Lung (tissue), 17 donors: ENCODE measurements at places on chromosomes 3 and 15. TPM values are rescaled to one million over a fixed set of nuclear protein-coding genes. Genes with fewer than 3 reads are reported as not detected.
A peak's percentile ranks its signal among the peaks of the same experiment; 100 is the strongest.

DNA sequence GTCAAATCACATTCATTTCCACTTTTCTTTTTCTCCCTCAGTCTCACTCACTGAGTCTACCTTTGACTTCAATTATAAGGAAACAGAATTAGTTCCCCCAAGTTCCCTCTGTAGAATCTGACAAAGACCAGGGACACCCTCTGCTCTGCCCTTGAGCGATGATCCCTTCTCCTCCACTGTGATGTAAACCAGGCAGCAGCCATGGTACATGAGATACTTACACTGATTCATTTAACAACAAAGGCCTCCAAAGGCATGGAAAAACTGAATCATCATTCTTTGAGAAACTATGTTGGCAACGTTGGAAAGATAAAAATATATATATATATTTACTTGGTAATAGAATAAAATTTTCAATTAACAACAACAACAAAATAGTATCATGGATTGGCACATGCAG lies 84.1 kb downstream of the P3H2 start:
- DNase-seq = no peak
- no peaks in the 10 kb centered on the region for H3K27me3 ChIP-seq
- no peak overlapping the region for H3K27ac ChIP-seq
- H3K36me3 ChIP-seq = no peaks in the 10 kb centered on the region
- no peak overlapping the region for H3K4me3 ChIP-seq

DNA sequence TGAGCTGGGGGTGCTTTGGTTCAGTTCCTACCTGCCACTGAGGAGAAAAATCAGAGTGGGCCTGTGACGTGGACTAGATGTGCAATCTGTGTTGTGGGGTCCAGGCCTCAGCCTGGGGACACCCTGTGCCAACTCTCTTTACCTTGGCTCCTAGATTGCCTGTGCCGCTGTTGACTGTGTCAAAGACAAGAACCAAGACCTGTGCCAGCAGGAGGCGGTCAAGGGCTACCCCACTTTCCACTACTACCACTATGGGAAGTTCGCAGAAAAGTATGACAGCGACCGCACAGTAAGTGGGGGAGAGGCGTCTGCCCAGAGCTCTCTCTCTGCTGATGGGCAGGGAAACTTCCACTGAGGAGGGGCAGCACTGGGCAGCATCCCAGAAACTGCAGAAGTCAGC lies 40.6 kb upstream of the SEC22A start:
- H3K27ac ChIP-seq = no peak overlapping the region
- DNase-seq = no peak
- H3K27me3 ChIP-seq = no peaks in the 10 kb centered on the region
- H3K4me1 ChIP-seq = no peaks in the 10 kb centered on the region
- H3K36me3 ChIP-seq = peaks cover 46% of the 10 kb centered on the region

DNA sequence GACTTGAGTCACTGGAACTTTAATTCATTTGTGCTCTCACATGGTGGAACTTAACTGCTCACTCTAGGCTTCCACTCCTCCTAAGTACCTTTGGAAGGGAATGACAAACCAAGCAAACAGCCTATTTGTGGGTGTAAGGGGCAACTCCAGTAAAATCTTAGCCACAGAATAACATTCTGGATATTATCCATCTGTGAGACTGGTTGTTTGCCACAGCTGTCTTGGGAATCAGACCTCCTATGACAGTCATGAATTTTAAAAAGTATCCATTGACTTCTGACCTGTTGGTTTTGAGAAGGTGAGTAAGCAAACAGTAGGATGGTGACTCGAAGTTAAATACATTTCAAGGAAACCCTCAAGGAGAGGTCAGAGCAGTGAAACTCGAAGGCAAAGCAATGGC lies 147.3 kb upstream of the CDIN1 start:
- H3K27me3 ChIP-seq = no peaks in the 10 kb centered on the region
- H3K4me1 ChIP-seq = no peaks in the 10 kb centered on the region
- no peak for DNase-seq
- H3K4me3 ChIP-seq = no peak overlapping the region
- no peaks in the 10 kb centered on the region for H3K36me3 ChIP-seq

- no peak for DNase-seq
- H3K27ac ChIP-seq = no peak overlapping the region
- H3K4me1 ChIP-seq = peaks cover 5% of the 10 kb centered on the region
- H3K36me3 ChIP-seq = no peaks in the 10 kb centered on the region
These were observed 141.6 kb downstream of the DNAJB8 start for GRCh38 chr3:128324911-128325592.

GRCh38 chr3:13008155-13008995 lies 64.9 kb downstream of the IQSEC1 start:
- no peaks in the 10 kb centered on the region for H3K36me3 ChIP-seq
- no peak overlapping the region for H3K4me3 ChIP-seq
- DNase-seq = no peak

BUB1B gene
- polyA plus RNA-seq = 2.3 TPM

GRCh38 chr3:150174179-150174578 lies 203.5 kb upstream of the PFN2 start:
- H3K27me3 ChIP-seq = no peaks in the 10 kb centered on the region
- H3K4me3 ChIP-seq = no peak overlapping the region
- no peak for DNase-seq
- H3K36me3 ChIP-seq = no peaks in the 10 kb centered on the region
- no peak overlapping the region for H3K27ac ChIP-seq

LSAMP gene
- 2.1 TPM for polyA plus RNA-seq

DNA sequence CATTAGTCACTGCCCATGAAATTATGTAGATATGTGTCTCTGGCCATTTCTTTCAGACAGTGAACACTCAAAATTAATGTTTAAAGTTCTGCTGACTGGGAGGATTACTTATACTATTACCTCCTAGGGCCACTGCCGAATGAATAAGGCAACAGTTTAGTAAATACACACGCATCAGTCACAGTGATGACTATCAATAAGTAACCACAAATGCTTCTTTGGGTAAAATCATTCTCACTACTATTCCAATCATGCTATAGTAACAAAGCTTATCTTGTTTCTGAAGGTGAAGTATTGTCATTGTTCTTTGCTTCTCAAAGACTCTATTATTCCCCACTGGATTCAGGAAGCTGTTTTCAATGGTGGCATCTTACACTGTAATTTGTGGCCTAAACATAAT lies 478.8 kb downstream of the EPHA3 start:
- H3K4me1 ChIP-seq = no peaks in the 10 kb centered on the region
- H3K27ac ChIP-seq = no peak overlapping the region
- no peaks in the 10 kb centered on the region for H3K36me3 ChIP-seq
- no peaks in the 10 kb centered on the region for H3K27me3 ChIP-seq
- no peak for DNase-seq

GRCh38 chr15:96807361-96807760 lies 476.9 kb downstream of the NR2F2 start:
- H3K4me3 ChIP-seq = no peak overlapping the region
- no peaks in the 10 kb centered on the region for H3K36me3 ChIP-seq
- H3K27ac ChIP-seq = no peak overlapping the region
- H3K27me3 ChIP-seq = no peaks in the 10 kb centered on the region
- H3K4me1 ChIP-seq = no peaks in the 10 kb centered on the region

DNA sequence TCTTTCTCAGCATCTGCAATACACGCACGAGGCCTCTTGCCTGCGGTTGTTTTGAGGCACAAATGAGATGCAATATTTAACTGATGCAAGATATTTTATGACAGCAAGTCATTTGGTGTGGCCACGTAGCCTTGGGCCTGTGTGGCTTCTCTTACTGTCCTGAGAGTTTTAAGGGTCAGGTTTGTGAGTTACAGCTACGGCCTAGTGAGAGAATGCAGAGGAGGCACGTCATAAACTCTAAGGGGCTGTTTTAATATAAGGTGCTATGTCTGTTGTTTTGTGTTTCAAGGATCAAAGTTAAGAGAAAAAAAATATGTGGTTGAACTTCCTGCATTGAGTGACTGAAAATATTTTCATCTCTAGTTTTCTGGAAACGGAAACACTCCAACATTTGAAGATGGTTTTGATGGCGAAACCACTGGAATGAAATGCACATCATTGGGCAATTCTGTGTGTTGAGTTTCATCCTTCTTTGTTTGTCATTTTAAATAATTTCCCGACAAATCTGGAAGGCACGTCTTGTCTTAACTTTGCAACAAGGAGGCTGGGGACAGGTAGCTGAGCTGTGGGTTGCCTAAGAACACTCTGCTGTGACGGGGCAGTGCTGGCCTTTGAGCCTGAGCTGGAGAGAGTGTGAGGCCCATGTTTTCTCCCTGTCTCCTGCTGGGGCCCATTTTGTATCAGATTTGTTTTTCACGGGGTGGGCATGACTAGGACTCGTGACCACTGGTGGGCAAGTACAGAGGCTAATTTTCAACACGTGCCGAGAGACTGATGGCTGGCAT lies 5.1 kb downstream of the APBA2 start:
- no peaks in the 10 kb centered on the region for H3K27me3 ChIP-seq
- no peak for DNase-seq
- no peak overlapping the region for H3K4me3 ChIP-seq
- H3K27ac ChIP-seq = no peak overlapping the region

DNA sequence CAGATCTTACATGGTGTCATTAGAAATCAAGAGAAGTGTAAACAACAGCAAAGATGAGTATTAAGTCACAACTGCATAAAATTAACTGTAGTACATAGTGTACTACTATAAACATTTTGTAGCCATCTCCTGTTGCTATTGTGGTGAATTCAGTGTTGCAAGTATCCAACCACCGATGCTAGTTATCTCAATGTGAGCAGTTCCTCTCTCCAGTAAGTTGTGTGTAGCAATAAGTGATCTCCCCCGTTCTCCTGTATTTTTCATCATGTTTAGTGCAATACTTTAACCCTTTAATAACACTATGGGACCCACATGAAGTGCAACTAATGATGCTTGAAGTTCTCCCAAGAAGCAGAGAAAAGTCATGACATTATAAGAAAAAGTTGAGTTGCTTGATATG lies 264.7 kb upstream of the KCNH8 start:
- H3K4me3 ChIP-seq = no peak overlapping the region
- no peaks in the 10 kb centered on the region for H3K36me3 ChIP-seq
- no peaks in the 10 kb centered on the region for H3K27me3 ChIP-seq
- no peak overlapping the region for H3K27ac ChIP-seq
- no peak for DNase-seq

DNA sequence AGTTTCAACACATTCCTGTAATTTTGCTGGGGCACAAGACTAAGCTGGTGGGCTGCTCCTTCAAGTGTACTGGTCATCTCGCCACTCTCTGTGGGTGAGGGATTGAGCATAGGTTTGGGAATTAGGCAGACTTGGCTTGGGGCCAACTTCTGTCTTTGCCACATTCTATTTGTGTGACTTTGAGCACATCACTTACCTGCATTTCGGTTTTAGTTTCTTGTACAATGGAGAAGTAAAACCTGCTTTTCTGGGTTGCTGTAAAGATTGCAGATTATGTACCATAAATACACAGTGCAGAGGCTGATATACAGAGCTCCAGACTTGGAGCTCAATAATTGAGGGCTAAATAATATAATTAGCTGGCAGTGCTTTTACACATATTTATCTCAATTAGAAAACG lies 162.1 kb downstream of the C3orf38 start:
- no peaks in the 10 kb centered on the region for H3K36me3 ChIP-seq
- H3K27me3 ChIP-seq = peaks cover 2% of the 10 kb centered on the region
- no peaks in the 10 kb centered on the region for H3K4me1 ChIP-seq
- H3K27ac ChIP-seq = no peak overlapping the region
- H3K4me3 ChIP-seq = no peak overlapping the region
- peak; percentile 36 for DNase-seq

P2RY1 gene
- polyA plus RNA-seq = 8.3 TPM

HIGD1A gene
- polyA plus RNA-seq = 148 TPM

DNA sequence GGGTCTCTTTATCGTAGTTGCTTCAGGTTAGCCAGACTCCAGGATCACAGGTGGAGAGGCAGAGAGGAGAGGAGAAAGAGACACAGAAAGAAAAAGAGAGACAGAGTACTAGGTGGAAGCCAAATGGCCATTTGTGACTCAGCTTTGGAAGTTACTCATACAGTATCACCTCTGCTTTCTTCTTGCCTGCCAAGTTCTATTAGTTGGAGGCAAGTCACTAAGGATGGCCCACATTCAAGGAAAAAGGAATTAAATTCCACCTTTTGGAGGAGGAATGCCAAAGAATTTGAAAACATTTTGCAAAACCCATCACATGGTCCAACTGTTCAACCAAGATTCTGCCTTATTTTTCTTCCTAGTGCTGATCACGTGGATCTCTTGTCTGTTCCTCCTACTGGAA lies 291.1 kb downstream of the CHL1 start:
- no peak overlapping the region for H3K27ac ChIP-seq
- no peak for DNase-seq
- no peaks in the 10 kb centered on the region for H3K27me3 ChIP-seq

- H3K36me3 ChIP-seq = no peaks in the 10 kb centered on the region
- no peak for DNase-seq
- no peaks in the 10 kb centered on the region for H3K27me3 ChIP-seq
- H3K4me1 ChIP-seq = no peaks in the 10 kb centered on the region
- H3K4me3 ChIP-seq = no peak overlapping the region
These were observed 196.7 kb downstream of the PLCH1 start for GRCh38 chr3:155548195-155548594.

PEX5L gene
- 0.02 TPM for polyA plus RNA-seq
